ENCODE measurements at places on chromosomes 16 and 17.

GRCh38 chr17:35239823-35240222 lies 3.0 kb upstream of the SLFN5 start:
- DNase-seq: no peak

DNA sequence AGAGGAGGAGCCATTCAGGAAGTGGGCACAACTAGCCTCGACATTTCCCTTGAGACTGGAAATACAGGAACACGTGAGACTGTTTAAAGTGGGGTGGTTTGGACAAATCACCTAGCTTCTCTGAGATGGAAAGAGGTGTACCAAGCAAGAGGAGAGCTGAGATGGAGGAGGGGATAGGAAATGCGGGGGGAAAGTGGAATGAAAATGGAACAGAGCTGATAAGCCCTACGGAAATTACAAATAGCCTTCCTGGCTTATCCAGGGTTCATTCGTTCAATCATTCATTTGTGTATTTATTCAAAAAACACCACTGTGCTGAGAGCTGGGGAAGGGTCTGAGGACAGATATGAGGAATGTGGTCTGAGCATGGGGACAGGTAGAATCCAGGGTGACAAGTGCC lies 64.1 kb downstream of the ASIC2 start:
- no peak for DNase-seq

GRCh38 chr17:47895347-47895855 lies 635 bp upstream of the SP2 start:
- no peak for DNase-seq

DNA sequence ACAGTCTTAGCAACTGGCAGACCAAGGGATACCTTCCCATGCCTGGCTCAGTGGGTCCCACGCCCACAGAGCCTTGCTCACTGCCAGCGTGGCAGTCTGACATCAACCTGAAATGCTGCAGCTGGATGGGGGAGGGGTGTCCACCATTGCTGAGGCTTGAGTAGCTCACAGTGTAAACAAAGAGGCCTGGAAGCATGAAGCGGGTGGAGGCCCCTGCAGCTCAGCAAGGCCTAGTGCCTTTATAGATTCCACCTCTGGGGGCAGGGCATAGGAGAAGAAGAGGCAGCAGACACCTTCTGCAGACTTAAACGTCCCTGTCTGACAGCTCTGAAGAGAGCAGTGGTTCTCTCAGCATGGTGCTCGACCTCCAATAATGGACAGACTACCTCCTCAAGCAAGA lies 263.2 kb downstream of the KIF2B start:
- DNase-seq: no peak

DNA sequence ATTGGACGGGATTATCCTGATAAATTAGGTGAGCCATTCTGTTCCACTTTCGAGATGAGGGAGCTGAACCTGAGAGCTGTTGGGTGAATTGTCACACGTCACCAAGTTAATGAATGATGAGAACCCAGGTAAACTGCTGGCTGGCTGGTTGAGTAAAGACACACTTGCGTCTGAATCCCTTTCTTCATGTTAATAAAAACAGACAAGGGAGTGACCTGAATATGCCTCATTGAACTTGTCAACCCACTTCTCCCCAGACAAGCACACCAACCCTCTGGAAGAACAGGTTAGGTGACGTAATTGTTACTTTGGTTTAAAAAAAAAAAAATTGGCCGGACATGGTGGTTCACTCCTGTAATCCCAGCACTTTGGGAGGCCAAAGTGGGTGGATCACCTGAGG lies 400.9 kb upstream of the CDH5 start:
- DNase-seq: no peak

DNA sequence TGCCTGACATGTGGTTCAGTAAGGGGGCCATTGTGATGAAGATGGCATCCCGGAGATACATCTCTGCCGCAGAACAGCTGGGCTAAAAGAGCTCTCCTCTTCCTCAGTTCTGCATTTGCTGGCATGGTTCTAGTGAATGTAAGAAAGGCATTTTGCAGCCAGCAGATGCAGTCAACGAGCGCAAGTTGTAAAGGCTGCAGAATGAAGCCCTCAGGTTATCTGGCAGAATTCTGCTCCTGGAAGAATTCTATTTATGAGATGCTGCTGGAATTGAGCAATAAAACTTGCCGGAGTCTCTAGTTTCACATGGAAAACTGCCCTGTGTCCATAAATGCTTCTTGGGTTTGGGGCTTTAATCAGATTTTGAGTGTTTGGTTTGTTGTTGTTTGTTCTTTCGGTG lies 176.8 kb upstream of the HSBP1 start:
- no peak for DNase-seq

- no peak for DNase-seq
Observed at GRCh38 chr17:66841328-66841727, 6.4 kb downstream of the CACNG5 start.

- DNase-seq: no peak
Observed at GRCh38 chr16:46632778-46633733, 11.9 kb upstream of the SHCBP1 start.

DNA sequence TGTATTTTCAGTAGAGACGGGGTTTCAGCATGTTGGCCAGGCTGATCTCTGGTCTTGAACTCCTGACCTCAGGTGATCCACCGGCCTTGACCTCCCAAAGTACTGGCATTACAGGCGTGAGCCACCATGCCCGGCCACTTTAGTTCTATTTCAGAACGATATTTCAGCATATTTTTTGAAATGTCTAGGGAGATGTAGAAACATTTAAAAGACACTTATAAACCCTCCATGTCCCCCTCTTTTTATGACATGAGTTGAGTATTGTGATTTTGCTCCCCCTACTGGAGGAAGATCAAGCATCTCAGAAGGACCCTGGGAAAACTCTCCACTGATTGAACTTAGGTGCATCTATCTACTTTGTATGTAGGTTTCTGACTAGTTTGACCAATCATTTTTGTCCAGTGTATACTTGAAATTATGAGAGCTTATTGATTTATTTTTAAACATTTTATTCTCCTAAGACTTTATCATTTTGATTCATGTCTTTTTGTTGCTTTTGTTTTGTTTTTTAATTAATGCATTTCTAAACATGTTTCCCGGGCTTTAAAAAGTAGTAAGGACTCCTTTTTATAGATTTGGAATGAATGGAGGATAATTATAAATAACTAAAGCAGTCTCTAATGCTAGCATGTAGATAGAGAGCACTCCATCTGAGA lies 105.1 kb downstream of the CHD9 start:
- DNase-seq: no peak

DNA sequence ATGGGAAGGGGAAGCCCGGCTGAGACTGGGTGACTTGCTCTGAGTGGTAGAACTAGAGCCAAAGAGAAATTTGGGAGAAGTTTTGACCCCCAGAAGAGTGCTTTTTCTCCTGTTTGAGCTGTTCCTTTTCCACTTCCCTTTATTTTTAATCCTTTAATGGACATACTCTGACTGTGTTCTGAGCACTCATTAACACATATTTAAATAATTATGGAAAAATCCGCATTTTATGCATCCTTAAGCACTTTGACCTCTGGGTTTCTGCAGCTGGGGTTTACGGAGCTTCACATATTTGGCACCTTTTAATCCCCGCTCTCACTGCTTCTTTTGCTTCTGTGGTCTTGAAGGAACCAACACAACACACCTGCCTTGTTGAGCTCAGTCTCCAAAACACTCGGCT lies 114.7 kb downstream of the FOXL1 start:
- DNase-seq: no peak

DNA sequence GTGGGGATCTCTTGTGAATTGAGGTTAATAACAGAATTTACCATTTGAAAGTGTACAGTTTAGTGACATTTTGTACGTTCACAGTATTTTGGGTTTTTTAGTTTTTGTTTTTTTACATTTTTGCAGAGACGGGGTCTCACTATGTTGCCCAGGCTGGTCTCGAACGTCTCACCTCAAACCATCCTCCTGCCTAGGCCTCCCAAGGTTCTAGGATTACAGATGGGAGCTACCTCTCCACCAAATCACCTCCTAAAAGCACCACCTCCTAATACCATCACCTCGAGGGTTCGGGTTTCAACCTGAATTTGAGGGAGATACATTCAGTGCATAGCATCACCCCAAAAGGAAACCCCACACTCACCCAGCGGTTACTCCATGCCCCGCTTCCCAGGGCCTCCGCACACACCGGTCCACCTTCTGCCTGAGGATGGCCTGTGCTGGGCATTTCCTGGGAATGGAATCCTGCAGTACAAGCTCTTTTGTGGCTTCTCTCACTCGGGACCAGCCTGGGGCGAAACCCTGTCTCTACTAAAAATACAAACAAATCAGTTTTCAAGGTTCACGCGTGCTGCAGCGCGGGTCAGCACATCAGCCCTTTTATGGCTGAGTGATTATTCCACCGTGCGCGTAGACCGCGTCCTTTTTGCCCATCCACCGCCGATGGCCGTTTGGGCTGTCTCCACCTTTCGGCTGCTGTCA lies 182.7 kb upstream of the CIBAR2 start:
- no peak for DNase-seq

DNA sequence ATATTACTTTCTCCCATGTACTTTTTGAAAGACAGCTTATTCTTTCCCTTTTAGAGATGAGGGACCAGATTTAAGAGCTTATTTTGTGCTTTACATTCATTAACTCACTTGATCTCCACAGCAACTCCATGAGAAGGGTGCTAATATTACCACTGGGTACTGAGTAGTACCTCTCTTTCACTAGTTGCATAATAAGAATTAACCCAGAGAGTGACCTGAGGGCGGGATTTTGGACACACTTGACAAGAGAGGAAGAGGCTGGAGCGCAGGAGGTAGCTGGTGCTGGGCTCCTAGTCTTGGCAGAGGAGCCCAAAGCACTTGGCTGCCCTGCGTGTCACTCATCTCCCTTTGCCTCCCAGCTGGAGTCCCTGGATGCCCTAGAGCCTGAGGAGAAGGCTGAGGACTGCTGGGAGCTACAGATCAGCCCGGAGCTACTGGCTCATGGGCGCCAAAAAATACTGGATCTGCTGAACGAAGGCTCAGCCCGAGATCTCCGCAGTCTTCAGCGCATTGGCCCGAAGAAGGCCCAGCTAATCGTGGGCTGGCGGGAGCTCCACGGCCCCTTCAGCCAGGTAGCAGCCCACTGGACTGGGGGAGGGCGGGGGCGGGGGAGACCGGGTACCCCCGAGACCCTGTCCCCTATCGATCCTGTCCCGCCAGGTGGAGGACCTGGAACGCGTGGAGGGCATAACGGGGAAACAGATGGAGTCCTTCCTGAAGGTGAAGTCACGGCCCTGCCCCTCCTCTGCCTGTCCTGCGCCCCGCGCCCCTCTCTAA lies 1.7 kb upstream of the MAZ start:
- DNase-seq: no peak

DNA sequence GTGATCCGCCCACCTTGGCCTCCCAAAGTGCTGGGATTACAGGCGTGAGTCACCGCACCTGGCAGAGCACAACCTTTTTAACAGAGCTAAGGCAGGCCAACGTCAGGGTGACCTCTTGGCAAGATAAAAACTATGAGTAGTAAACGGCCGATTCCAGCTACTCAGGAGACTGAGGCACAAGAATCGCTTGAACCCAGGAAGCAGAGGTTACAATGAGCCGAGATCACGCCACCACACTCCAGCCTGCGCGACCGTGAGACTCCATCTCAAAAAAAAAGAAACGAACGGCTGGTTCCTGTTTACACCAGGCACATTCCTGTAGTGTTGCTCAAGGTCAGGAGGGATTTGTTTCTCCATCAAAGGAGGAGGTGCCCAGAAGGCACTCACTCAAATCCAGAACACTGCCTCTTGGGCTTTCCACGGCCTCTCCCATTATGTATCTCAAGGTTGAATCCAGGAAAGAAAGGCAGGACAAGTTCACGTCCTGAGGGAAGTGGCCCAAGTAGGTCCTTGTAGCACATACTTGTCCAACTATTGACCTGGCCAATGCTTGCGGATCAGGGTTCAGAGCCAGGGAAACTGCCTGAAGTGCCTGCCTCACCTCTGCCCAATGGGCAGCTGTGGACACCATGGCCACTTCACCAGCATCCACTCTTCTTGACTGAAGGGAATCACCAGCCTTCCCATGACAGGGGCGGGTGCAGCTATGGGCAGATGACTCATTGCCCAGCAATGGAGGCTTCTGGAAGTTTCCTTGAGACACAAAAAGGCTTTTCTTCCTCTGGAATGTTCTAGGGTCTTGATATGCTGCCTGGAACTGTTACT lies 13.5 kb downstream of the KNOP1 start:
- DNase-seq: no peak

- DNase-seq: no peak
Observed at GRCh38 chr17:79792341-79792871, 4.5 kb downstream of the CBX8 start.

DNA sequence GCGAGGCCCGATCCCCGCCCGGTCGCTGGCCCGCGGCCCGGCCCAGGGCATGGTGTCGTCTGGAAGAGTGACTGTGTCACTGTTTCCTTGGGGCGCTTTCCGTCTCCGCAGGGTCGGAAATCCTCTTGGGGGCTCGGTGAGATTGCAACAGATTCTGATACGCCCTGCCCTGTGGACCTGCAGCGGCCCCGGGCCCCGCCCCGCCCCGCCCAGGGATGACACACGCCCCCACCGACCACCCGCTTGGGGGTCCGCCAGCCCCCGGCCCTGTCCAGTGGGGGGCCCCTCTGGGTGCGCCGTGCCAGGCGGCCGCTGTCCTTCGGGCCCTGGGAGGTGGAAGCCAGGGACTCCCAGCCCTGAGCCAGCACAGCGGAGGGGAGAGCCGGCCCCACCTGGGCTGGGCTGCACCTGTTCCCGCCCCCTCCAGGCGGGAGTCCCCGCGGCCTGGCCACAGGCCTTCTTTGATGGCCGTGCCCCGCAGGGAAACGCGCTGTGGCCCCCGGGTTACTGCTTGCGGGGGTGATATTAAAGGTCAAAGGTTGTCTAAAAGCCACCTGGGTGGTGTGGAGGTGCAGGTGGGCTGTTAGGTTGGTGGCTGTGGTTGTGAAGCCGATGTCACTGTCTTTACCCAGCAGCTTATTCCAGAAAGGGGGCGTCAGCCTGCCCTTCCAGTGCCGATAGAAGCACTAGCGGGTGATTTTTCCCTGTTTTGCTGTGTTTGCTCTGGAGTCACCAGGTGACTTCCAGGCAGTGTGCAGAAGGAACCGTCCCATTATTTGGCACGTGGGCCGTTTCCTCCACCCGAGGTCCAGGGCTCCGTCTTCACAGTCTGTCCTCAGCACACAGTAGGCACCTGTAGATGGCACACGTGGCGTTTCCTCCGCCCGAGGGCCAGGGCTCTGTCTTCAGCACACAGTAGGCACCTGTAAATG lies 752 bp downstream of the TBC1D24 start:
- DNase-seq: no peak

DNA sequence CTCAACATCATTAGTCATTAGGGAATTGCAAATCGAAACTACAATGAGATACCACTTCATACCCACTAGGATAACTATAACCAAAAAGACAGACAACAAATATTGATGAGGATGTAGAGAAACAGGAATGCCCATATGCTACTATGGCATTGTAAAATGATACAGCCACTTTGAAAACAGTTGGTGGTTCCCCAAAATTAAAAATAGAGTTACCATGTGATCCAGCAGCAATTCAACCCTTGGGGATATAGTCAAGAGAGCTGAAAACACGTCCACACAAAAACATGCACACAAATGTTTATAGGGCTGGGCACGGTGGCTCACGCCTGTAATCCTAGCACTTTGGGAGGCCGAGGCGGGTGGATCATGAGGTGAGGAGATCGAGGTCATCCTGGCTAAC lies 10.0 kb upstream of the PECAM1 start:
- DNase-seq: no peak
